ENCODE measurements at places on chromosomes 7 and 10.

- no peak for DNase-seq
Observed at GRCh38 chr7:18421297-18422002, 74.1 kb upstream of the HDAC9 start.

- no peak for DNase-seq
Observed at GRCh38 chr7:106895246-106895864, 30.3 kb downstream of the PIK3CG start.

DNA sequence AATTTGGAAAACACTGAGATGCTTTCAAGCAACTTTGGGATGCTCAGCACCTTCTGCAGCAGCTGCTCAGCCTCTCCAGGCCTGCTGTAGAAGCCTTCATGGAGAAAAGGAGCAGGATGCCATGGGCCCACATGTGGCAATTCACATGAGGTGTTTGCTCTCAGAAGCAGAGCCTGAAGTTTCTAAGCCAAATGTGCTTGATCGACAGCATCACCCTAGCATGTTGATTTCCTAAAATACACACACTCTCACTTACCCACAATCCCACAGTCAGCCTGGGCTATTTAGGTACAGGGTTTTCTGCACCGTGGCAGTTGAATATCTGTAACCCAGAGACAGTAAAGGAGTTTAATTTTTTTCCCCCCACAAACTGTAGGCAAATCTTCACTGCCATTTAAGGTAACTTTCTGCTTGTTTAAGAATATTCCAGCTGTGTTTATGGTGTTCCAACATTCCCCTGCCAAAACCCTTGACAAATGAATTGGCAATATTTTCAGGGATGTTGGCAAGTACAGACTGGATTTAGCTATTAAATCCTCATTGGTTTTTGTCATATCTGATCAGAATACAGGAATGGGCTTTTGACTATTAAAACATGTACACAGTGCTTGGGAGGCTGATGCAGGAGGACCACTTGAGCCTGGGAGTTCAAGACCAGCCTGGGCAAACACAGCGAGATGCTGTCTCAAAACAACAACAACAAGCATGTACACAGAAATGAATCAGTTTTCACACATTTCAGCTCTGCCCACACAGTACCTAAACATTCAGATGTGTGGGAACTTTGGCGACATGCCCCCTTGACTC is 244.2 kb downstream of the CELF2 start:
- DNase-seq, result no peak

GRCh38 chr7:88835147-88835728 is 39.7 kb upstream of the TEX47 start:
- peak; percentile 15 for DNase-seq

GRCh38 chr7:146645383-146645976 is 528.9 kb downstream of the CNTNAP2 start:
- no peak for DNase-seq

DNA sequence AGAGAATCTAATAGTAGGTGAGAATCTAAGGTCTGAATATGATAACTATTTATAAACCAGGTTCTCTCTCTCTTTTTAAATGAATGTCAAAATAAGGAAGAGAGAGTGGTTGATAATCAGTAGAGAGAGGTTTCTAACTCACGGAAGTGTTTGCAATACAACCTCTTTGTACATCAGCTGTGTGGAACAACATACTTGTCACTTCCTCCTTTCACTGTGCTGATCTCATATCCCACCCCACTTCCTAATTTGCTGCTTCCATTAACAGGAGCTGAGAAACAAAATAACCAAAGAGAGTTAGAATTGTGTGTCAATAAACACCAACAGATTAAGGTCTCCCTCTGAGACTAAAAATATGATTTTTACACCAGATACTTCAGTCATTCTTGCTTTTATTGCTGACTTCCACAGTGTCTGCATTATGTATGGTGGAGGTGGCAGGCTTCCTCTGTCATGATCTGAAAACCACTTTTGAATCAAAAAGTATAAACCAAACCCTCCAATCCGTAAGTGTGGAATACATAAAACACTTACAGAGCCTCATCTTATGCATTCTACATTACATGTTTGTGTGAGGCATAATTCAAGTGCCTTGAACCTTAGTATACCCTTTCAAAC is 25.0 kb downstream of the CACUL1 start:
- DNase-seq, result no peak

GRCh38 chr7:41472427-41473125 is 230.3 kb downstream of the INHBA start:
- no peak for DNase-seq

DNA sequence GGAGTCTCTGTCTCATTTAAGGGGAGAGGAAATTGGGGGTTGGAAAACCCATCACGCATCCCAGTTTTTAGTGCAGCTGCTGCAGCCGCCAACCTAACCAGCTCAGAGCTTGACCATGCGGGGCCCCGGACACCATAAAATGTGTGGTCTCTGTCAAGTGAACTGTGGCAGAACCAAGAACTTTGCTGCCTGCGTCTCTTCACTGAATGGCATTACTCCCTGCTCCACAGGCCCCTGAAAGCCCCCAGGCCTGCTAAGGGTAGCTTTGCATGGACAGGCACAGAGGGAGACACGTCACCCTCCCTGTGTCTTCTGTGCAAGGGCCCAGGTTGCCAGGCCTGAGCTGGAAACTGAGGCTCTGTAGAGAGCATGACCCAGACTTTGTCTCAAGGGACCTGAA is 144.6 kb upstream of the GPR26 start:
- no peak for DNase-seq

DNA sequence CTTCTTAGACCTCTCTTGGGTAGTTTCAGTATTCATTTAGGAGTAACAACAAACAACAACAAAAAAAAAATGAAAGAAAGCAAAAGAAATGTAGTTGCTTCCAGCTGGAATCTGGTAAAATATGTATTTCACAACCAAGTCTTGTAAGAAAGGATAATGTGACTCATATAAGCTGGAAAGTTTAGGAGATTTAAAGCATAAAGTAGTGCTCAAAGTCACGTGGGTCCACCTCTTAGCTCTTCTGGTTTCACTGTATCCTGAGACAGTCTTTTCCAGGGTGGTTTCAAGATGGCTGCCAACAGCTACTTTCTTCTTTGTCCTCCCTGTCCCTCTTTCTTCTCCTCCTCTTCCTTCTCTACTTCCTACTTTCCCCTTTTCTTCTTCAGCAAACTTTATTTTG is 69.5 kb upstream of the CDK13 start:
- DNase-seq, result no peak

DNA sequence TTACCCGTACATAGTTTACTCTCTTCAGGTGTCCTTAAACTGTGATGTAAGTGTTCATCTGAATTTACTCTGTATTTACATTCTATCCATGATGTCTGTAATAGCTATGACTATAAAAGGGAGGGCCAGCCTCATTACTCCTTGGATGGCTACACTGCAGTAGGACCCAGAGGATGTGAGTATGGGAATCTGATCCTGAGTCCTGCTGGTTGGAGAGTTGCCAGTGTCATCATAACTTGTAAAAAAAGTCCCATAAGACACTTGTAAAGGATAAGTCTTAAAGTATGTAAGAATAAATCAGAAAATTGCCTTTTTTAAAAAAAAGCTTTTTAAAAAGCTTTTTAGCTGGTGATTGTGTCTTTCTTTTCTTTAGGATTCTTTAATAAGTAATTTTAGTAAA is 95.4 kb downstream of the PPP1R9A start:
- DNase-seq, result no peak

GRCh38 chr10:19966751-19967150 is 150.5 kb downstream of the PLXDC2 start:
- no peak for DNase-seq

GRCh38 chr10:129912166-129912917 is 51.7 kb downstream of the EBF3 start:
- DNase-seq, result no peak

- DNase-seq, result no peak
Observed at GRCh38 chr7:63080406-63080805, 918.2 kb upstream of the ZNF722 start.

GRCh38 chr7:85275204-85275603 is 88.3 kb upstream of the SEMA3D start:
- DNase-seq, result no peak

DNA sequence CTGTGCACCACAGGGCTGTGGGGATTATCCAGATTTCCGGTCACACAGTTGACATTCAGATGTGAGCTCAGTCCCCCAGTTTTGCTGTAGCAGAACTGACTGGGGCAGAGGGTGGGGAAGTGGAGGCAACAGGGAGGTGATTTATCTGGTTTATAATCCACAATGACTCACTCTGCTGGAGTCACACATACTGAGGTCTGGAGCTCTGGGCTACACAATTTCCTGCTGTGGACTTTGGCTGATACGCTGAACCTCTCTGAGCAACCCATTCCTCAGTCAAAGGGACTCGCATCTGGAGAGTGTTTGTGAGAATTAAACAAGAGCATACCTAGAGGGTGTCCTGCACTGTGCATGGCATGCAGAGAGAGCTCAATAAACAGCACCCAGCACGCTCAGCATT is 64.8 kb upstream of the PLPP4 start:
- no peak for DNase-seq

GRCh38 chr7:4783762-4784351 is 8.4 kb downstream of the AP5Z1 start:
- DNase-seq, result no peak

GRCh38 chr10:60962946-60963345 is 19.0 kb upstream of the RHOBTB1 start:
- DNase-seq, result no peak

GRCh38 chr7:91512958-91513357 is 248.7 kb downstream of the FZD1 start:
- no peak for DNase-seq

- peak; percentile 51 for DNase-seq
Observed at GRCh38 chr10:133335246-133336117, 1.2 kb downstream of the CALY start.

DNA sequence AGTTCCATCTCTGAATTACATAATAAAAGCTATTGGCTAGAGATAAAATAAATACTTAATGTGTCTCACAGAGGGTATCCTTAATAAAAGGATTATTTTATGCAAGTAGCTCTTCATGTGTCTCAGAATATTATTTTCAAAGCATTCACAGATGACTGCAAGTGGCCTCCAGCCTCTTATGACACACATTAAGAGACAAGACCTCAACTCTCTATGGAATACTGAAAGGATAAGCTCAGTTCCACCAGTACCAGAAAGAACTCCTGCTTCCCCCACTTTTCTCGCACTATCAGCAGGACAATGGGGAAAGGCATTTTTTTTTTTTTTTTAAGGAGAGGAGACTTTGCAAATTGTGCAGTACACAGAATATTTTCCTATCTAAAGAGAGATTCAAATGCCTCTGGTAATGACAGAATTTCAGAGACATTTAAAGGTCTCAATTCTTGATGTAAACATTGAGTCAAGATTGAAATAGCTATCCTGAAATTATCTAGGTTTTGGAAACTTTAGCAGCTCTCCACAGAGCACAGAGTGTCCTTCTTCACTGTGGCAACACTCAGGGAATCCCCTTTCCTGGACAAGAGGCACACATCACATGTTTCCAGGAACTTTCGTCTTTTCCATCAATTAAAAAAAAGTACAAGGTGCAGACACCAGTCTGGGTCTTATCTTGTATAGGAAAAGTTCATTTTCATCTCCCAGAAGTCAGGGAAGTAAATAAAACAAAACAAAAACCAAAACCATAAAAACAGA is 122.0 kb upstream of the ANK3 start:
- DNase-seq, result no peak

- DNase-seq, result peak; percentile 57
Observed at GRCh38 chr10:97713826-97714400, 383 bp downstream of the MARVELD1 start.

GRCh38 chr7:41247143-41247865 is 455.6 kb downstream of the INHBA start:
- no peak for DNase-seq

GRCh38 chr7:6252341-6252746 is 20.1 kb downstream of the CYTH3 start:
- DNase-seq, result no peak

DNA sequence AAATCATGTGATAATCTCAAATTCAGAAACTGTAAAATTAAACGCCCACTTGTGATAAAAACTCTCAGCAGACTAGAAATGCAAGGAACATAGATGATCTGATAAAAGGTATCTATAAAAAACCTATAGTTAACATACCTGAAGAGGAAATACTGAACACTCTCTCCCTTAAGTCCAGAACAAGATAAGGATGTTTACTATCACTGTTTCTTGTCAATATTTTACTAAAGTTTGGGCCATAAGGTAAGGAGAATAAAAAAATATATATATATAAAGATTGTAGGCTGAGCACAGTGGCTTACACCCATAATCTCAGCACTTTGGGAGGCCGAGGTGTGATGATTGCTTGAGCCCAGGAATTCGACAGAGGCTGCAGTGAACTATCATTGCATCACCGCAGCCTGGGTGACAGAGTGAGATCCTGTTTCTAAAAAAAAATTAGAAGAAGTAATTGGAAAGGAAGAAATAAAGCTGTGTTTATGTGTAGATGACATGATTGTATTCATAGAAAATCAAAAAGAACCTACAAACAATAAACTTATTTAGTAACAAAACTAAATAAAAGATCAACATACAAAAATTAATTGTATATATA is 28.4 kb downstream of the MPLKIP start:
- DNase-seq, result no peak

GRCh38 chr10:132516771-132517725 is 20.5 kb upstream of the INPP5A start:
- peak; percentile 64 for DNase-seq

DNA sequence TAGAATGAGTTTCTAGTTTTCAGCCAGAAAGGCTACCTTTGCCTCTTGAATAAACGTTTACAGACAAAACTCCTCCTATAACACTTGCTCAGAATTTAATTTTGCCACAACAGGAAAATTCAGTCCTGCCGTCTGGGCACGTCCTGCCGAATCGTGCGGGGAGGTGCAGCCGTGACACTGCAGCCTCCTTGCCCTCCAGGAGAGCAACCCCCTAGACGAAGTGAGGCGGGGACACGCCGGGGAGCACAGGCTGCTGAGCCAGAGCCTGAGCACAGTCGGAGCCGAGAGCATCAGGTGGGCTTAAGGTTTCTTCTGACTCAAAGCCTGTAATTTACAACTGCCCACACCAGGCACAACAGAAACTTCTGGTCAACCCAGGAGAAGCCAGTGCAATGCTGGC is 102.3 kb downstream of the DYNC2I1 start:
- no peak for DNase-seq

- no peak for DNase-seq
Observed at GRCh38 chr10:102652170-102652916, 8.1 kb downstream of the TRIM8 start.

All from neural crest cell (in vitro differentiated cells).